Adrenal gland (tissue), 19 donors: ENCODE measurements at places on chromosomes 5 and 9. TPM values are rescaled to one million over a fixed set of nuclear protein-coding genes. Genes with fewer than 3 reads are reported as not detected.
A peak's percentile ranks its signal among the peaks of the same experiment; 100 is the strongest.

The NCS1 gene
- 58.3 TPM for total RNA-seq

The TRIP13 gene
- total RNA-seq: 0.69 TPM

The NOXA1 gene
- 9.1 TPM for total RNA-seq

The TRAF1 gene
- total RNA-seq: 1.6 TPM

- no peak overlapping the region for H3K4me3 ChIP-seq
- H3K27ac ChIP-seq: no peak overlapping the region
- H3K36me3 ChIP-seq: no peaks in the 10 kb centered on the region
- peak; percentile 52 for DNase-seq
- H3K4me1 ChIP-seq: no peaks in the 10 kb centered on the region
Measured at GRCh38 chr9:113474360-113475028, 11.0 kb downstream of the RGS3 start.

- no peak overlapping the region for H3K27ac ChIP-seq
- H3K4me3 ChIP-seq: no peak overlapping the region
- peaks cover 12% of the 10 kb centered on the region for H3K4me1 ChIP-seq
- H3K36me3 ChIP-seq: no peaks in the 10 kb centered on the region
Measured at GRCh38 chr5:76376866-76377230, 26.2 kb upstream of the IQGAP2 start.

- no peak for DNase-seq
- H3K4me3 ChIP-seq: no peak overlapping the region
- no peaks in the 10 kb centered on the region for H3K36me3 ChIP-seq
- H3K27me3 ChIP-seq: no peaks in the 10 kb centered on the region
- no peak overlapping the region for H3K27ac ChIP-seq
Measured at GRCh38 chr9:124273427-124274160, 15.8 kb downstream of the NEK6 start.

DNA sequence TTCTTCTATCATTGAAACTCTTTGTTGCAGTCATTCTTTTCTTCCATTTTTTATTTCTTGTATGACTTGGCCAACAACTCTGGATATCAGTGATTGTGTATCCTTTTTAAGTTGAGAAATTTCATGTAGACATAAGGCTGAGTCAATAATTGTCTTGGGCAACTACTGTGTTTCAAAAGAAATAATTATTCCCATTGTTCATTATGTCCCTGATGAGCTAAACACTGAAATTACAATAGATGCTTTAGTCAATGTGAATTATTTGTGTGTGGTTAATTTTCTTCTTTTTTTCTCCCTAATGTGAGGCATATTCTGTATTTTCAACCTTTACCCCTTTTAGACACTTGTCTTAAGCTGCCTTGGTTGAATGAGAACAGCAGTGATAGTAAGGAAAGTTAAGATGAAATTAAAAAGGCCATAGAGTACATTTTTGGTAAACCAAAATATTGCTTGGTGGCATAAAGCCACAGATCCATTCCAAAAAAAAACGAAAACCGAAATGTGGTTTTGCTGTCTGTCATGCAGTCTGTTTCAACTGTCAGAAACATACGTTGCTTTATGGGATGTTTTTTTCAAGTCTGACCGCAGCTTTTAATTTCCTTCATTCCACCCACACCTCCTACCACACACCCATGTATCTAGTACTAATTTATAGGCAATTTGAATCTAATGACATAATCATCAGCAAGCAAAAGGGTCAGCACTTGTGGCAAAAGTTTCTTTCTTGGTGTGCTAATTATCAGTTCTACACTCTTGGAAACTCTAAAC, 21.1 kb downstream of the TLE4 start:
- no peaks in the 10 kb centered on the region for H3K27me3 ChIP-seq
- H3K4me1 ChIP-seq: no peaks in the 10 kb centered on the region
- H3K27ac ChIP-seq: no peak overlapping the region
- H3K4me3 ChIP-seq: no peak overlapping the region
- DNase-seq: no peak

GRCh38 chr9:69249337-69249736, 75.3 kb downstream of the TJP2 start:
- peaks cover 31% of the 10 kb centered on the region for H3K36me3 ChIP-seq
- no peak overlapping the region for H3K4me3 ChIP-seq
- no peaks in the 10 kb centered on the region for H3K4me1 ChIP-seq
- no peak overlapping the region for H3K27ac ChIP-seq
- no peaks in the 10 kb centered on the region for H3K27me3 ChIP-seq
- DNase-seq: no peak

The KCNN2 gene
- total RNA-seq: 43.2 TPM

DNA sequence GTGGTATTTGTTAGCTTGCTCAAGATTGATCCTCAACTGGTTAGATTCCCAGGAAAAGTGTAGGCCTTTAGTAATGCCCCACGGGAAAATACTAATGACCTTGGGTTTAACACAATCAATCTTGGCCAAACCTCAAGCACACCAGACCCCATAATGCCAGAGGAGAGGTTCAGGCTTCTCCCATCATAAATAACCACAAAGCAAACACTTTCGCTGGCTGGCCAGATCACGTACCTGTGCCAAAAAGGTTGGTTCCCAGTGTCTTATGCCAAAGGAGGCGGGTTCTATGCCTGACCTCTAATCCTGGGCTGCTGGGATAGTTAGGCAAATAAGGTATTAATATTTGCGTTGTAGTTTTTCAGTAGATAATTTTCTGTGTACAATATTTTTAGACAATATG, 379.2 kb upstream of the CDH18 start:
- H3K27me3 ChIP-seq: no peaks in the 10 kb centered on the region
- no peak for DNase-seq
- H3K36me3 ChIP-seq: no peaks in the 10 kb centered on the region
- no peaks in the 10 kb centered on the region for H3K4me1 ChIP-seq

GRCh38 chr5:2320611-2321010, 430.9 kb downstream of the IRX2 start:
- H3K4me3 ChIP-seq: no peak overlapping the region
- no peak overlapping the region for H3K27ac ChIP-seq
- H3K4me1 ChIP-seq: no peaks in the 10 kb centered on the region
- DNase-seq: no peak
- H3K36me3 ChIP-seq: no peaks in the 10 kb centered on the region
- no peaks in the 10 kb centered on the region for H3K27me3 ChIP-seq

The DOCK2 gene
- 18.3 TPM for total RNA-seq

The C9orf50 gene
- total RNA-seq: not detected

The CCNO gene
- total RNA-seq: 1.1 TPM

The NTNG2 gene
- total RNA-seq: 3.3 TPM

GRCh38 chr9:115643948-115644727, 509.5 kb upstream of the PAPPA start:
- no peaks in the 10 kb centered on the region for H3K36me3 ChIP-seq
- no peak overlapping the region for H3K27ac ChIP-seq
- H3K27me3 ChIP-seq: no peaks in the 10 kb centered on the region

GRCh38 chr9:113636693-113637092, 173.2 kb downstream of the RGS3 start:
- no peaks in the 10 kb centered on the region for H3K27me3 ChIP-seq
- H3K4me3 ChIP-seq: no peak overlapping the region
- no peak overlapping the region for H3K27ac ChIP-seq
- H3K4me1 ChIP-seq: no peaks in the 10 kb centered on the region

- H3K27ac ChIP-seq: no peak overlapping the region
- DNase-seq: no peak
- no peaks in the 10 kb centered on the region for H3K4me1 ChIP-seq
- peaks cover 6% of the 10 kb centered on the region for H3K27me3 ChIP-seq
Measured at GRCh38 chr5:173258466-173258865, 23.5 kb upstream of the NKX2-5 start.

The GLRA1 gene
- 2.7 TPM for total RNA-seq

DNA sequence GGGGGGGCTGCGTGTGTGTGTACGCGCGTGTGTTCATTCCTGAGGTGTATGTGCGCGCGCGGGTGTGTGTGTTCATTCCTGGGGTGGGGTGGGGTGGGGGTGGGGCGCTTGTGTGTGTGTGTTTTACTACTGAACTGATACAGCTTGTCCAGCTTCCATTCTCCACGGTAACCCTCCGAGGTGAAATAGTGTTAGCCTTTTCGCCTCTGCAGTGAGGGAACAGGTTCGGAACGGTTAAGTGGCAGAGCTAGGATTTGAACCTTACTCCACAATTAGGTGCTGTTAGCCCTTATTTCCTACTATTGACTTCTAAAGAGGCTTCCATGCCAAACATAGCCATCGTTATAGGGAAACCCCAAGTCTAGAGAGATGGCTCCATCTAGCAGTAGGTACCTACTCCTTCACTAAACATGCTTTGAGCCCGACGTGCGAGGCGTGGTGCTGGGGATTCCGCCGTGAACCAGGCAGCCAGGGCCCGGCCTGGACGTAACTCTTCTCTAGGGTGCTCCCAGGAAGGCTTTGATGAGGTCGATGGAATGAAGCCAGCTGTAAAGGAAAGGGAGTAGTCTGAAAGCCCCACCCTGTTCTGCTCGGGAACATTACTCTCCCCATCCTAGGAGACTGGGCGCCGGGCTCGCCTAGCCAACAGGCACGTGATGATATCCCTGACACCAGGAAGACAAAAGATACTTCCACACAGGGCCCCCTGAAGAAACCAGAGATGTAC, 782 bp upstream of the SKP1 start:
- DNase-seq: peak; percentile 16
- no peaks in the 10 kb centered on the region for H3K36me3 ChIP-seq
- H3K27me3 ChIP-seq: no peaks in the 10 kb centered on the region
- H3K4me3 ChIP-seq: peak overlapping the region; percentile 96
- peaks cover 31% of the 10 kb centered on the region for H3K4me1 ChIP-seq

DNA sequence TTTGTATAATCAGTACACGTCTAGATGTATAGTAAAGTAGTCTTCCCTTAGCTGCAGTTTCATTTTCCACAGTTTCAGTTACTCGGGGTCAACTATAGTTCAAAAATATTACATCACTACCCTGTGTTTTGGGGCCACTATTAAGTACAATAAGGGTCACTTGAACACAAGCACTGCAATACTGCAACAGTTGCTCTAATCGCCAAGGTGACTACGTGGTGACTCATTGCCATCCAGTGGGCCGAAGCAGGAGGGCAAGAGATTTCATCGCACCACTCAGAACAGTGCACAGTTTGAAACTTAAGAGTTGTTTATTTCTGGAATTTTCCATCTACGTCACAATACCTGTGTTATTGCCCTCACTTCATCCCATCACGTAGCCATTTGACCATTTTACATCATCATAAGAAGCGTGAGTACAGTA, at the start of gene ARL14EPL:
TSS of gene ARL14EPL (plus strand) at position 379 of the 424 bp plus-strand sequence. CDS start 18,994 bp downstream, outside the sequence.
- H3K4me1 ChIP-seq: no peaks in the 10 kb centered on the region
- no peaks in the 10 kb centered on the region for H3K27me3 ChIP-seq
- H3K36me3 ChIP-seq: no peaks in the 10 kb centered on the region
- no peak within 1 kb of the TSS for H3K27ac ChIP-seq

DNA sequence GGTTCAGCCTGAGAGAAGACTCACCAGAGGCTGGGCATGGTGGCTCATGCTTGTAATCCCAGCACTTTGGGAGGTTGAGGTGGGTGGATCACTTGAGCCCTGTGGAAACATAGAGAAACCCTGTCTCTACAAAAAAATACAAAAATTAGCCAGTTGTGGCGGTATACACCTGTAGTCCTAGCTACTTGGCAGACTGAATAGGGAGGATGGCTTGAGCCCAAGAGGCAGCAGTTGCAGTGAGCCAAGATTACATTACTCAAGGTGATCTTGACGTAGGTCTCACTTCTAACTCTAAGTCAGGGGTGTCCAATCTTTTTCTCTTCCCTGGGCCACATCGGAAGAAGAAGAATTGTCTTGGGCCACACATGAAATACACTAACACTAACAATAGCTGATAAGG, 16.2 kb upstream of the ATP6V1G1 start:
- H3K36me3 ChIP-seq: no peaks in the 10 kb centered on the region
- DNase-seq: peak; percentile 23
- H3K4me3 ChIP-seq: no peak overlapping the region
- H3K27ac ChIP-seq: no peak overlapping the region
- H3K4me1 ChIP-seq: peaks cover under 1% of the 10 kb centered on the region
- no peaks in the 10 kb centered on the region for H3K27me3 ChIP-seq

DNA sequence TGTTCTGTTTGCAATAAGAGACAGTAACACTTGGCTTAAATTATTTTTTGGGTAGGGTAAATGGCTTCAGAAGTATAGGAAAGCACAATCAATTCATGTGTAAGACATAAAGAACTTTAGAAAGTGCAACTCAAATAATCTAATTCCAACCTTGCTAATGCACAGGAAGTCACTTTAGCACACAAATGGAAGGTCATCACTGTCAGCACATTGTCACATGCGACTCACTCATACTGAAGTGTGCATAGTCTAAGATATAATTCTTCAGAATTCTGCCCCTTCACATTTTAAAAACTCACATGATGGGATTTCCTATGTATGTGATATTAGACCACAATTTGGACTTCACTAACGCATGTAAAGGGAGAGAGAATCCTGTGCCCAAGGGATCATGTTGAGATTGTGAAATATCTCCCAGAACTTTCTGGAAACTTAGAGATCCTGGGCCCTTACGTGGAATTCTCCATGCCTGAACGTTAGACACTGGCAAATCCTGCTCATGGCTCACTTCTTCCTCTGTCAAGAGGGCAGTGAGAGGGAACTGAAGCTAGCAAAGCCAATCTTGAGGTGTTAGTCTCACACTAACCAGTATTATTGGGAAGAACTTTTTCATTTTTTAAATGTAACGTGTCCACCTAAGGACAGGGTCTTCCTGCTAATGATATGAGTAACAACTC, 403.2 kb upstream of the PTGER4 start:
- H3K4me1 ChIP-seq: no peaks in the 10 kb centered on the region
- H3K27ac ChIP-seq: no peak overlapping the region
- H3K4me3 ChIP-seq: no peak overlapping the region
- DNase-seq: no peak

The BRD3 gene
- total RNA-seq: 16.0 TPM

DNA sequence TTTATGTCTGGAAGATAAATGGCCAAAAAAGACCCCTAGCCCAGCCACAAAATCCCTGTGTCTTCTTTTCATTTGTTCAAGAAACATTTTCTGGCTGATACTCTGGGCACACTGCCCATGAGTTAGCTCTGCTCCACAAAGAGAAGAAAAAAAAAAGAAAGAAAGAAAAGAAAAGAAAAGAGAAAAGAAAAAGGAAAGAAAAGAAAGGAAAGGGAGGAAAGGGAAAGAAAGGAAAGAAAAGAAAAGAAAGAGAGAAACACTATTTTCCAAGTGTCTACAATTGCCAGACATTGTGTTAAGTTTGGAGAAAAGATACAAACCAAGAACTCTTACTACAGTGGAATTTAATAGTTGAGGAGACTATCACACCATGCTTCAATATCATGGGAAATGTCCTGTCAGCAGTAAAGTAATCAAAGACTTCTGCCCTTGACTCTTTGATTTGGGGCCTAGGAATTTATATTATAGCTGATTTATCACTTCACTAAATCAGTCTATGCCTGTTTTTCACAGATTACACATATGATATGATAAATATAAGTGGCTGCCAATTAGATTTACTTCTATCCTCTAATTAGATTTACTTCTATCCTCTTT, 3.0 kb downstream of the TRMO start:
- H3K4me3 ChIP-seq: no peak overlapping the region
- H3K27ac ChIP-seq: no peak overlapping the region
- no peak for DNase-seq
- peaks cover 31% of the 10 kb centered on the region for H3K4me1 ChIP-seq

DNA sequence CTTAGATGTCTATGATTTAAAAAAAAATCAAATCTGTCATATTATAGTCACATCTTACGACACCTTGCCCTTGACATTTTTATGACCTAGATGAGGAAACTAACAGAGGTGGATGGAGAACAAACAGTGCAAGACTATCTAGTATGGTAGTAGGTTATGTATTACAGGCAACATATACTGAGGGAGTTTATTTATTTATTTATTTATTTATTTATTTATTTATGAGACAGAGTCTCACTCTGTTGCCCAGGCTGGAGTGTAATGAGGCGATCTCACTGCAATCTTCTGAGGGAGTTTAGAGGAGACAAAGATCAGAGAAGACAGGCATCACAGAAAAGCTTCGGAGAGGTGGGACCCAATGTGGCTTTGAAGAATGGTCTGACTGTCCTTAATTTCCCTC, 4.5 kb upstream of the PBX3 start:
- no peak for DNase-seq
- H3K4me1 ChIP-seq: peaks cover 7% of the 10 kb centered on the region
- H3K27me3 ChIP-seq: no peaks in the 10 kb centered on the region
- H3K36me3 ChIP-seq: no peaks in the 10 kb centered on the region
- no peak overlapping the region for H3K4me3 ChIP-seq
- H3K27ac ChIP-seq: no peak overlapping the region
